ENCODE measurements at places on chromosomes 1 and 21.

- DNase-seq = no peak
Observed at GRCh38 chr1:28751315-28752060, 14.7 kb downstream of the YTHDF2 start.

- DNase-seq = no peak
Observed at GRCh38 chr1:233439721-233440120, 112.2 kb downstream of the MAP3K21 start.

- no peak for DNase-seq
Observed at GRCh38 chr1:40248412-40248811, 675 bp downstream of the TMCO2 start.

GRCh38 chr1:200152336-200152735 lies 124.8 kb downstream of the NR5A2 start:
- DNase-seq = no peak

DNA sequence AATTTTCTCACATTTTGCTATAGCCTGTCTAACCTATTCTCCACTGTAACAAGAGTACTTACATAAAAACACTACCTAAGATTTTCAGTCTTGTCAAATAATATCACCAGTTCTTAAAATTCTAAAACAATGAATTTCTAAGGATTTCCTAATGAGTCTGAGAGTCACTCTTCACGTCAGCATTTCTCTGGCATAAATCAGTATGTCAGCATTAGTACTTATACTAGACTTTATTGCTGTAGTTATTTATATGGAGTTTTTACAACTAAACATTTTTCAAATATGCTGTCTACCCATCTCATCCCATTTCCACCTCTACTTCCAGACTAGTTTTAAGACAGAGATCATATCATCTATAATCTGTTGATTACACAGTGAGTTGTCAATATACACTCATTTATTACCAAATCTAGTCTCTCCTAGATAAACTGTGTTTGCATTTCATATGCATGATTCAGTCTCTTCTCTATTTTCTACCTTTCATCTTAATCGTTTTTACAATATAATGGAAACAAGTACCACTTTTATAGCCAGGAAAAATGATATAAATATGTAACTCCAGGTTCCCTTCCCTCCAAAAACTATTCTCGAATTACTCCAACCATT lies 32.8 kb downstream of the LIN9 start:
- no peak for DNase-seq

DNA sequence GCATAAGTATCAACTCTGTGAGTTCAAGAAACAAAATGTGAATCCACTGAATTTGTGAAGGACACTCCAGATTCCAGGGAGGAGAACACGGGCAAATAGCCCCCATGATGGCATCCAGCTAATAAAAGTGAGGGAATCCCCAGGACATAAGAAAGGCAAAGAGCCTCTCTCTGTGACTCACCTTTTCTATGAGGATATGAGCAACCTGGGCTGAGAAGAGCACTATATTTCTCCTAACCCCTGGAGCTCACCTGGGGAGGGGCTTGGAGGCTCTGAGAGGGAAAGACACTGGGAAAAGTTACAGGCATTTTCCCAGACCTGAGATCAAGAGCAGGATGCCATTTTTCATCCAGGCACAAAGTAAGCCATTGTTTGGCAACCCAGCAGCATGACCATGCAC lies 1298.8 kb downstream of the PLA2G4A start:
- no peak for DNase-seq

DNA sequence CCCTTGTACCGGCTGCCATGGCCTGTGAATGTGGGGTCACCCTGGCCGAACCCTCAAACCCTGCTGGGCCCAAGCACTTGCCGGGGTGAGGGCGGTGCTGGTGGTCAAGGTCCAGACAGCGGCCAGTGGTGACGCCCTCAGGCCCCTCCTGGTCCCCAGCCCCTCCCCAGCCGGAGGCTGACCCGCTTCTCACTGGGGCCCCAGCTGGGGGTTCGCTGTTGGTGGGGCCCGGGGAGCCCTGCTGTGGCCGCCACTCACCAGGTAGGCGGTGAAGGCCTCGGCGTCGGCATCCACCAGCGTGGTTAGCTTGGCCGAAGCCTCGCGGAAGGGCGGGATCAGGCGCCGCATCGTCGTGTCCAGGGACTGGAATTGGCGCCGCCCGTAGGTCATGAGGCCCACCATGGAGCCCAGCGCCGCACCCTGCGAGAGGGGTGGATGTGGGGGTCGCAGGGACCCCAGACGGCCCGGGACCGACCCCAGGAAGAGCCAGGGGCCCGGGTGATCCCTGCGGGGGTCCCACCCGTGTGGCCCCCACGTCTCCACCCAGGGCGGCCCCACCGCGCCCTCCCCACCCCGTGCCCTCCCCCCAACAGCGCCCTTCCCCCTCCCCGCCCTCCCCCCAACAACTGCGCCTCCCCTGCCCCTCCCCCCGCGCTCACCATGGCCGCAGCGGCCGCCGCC lies 10.1 kb downstream of the FTCD start:
- DNase-seq = no peak

DNA sequence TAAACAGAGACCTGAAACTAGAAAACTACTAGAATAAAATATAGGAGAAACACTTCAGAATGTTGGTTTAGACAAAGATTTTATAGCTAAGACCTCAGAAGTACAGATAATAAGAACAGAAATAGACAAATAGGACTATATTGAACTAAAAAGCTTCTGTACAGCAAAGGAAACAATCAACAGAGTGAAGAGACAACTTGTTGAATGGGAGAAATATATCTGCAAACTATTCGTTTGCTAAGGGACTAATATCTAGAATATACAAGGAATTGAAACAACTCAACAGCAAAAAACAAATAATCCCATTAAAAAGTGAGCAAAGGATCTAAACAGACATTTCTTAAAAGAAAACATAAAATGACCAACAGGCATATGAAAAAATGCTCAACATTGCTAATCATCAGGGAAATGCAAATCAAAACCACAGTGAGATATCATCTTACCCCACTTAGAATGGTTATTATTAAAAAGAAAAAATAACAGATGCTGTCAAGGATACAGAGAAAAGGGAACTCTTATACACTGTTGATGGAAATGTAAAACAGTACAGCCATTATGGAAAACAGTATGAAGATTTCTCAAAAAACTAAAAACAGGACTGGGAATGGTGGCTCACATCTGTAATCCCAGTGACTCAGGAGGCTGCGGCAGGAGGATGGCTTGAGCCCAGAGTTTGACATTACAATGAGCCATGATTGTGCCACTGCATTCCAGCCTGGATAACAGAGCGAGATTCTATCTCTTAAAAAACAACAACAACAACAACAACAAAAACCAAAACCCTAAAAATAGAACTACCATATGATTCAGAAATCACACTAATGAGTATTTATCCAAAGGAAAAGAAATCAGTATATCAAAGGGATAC lies 37.3 kb upstream of the ZSWIM5 start:
- DNase-seq = no peak

- DNase-seq = no peak
Observed at GRCh38 chr1:203756036-203756435, 8.9 kb upstream of the LAX1 start.

GRCh38 chr1:148353461-148354283 lies 129.4 kb downstream of the PPIAL4G start:
- DNase-seq = no peak

DNA sequence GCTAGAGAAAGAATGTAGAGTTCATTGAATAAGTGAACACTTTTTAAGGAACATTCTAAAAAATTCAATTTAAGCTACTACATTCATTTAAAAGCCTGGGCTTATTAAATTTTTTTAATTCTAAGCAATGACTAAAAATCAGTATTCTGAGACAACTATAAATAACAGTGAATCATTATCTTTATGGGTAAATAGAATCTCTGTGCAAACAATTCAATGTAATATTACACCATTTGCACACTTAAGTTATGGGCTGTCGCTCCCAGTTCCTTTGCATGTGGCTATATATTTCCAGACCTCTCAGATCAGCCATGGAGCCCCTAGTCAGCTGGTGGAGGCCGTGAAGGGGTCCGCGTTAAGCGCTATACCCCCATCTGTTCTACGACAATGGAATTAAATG lies 65.1 kb downstream of the KCNK1 start:
- no peak for DNase-seq

GRCh38 chr1:27960762-27961645 lies 1.2 kb downstream of the XKR8 start:
- DNase-seq = no peak

GRCh38 chr1:26239936-26240335 lies 5.9 kb downstream of the CEP85 start:
- DNase-seq = no peak

DNA sequence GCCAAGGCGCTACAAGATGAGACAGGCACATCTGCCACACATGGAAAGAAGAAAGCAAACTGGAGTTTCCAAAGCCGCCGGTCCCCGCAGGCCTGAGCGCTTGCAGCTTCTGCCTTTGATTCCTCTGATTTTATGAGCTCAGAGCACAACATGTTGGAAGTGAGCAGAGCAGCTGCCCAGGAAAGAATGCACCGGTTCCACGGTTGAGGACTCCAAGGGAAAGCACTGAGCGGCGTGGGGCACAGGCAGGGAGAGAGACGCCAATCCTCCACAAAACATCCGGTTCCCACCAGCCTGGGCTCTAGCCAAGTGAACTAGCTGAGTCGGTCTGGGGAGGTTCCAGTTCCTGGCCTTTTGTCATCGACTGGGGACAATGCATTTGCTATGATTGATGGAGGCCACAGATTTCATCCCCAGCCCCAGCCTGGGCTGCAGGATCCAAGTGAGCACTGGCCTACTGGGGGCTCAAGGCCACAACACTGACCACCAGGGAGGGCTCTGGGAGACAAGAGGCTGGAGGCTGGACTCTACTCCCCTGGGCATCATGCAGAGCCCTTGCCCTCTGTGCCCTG lies 253.1 kb upstream of the IRF2BP2 start:
- DNase-seq = peak; percentile 95

GRCh38 chr1:41222496-41222895 lies 19.6 kb downstream of the SCMH1 start:
- DNase-seq = no peak

DNA sequence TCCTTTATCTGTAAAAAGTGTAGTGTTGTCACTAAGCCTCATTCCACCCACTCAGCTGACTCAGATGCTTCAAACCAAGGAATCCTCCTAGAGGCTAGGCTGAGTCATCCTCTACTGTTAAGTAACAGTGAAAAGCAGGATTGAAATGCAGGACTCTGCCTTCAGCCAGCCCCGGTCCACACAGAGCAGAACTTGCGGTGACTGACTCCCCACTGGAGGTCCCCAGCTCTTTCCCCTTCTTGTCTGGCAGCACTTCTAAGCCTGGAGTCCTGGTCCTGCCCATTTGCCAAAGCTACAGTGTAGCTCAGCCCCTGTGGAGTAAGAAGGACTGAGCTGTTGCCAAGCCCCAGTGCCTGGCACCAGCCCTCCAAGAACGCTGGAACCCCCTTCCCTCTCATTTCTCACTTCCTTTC lies 1.7 kb downstream of the RAB7B start:
- DNase-seq = no peak

GRCh38 chr1:21161842-21162241 lies 14.9 kb downstream of the EIF4G3 start:
- no peak for DNase-seq

GRCh38 chr21:38859852-38860251 lies 54.1 kb downstream of the ETS2 start:
- DNase-seq = no peak

DNA sequence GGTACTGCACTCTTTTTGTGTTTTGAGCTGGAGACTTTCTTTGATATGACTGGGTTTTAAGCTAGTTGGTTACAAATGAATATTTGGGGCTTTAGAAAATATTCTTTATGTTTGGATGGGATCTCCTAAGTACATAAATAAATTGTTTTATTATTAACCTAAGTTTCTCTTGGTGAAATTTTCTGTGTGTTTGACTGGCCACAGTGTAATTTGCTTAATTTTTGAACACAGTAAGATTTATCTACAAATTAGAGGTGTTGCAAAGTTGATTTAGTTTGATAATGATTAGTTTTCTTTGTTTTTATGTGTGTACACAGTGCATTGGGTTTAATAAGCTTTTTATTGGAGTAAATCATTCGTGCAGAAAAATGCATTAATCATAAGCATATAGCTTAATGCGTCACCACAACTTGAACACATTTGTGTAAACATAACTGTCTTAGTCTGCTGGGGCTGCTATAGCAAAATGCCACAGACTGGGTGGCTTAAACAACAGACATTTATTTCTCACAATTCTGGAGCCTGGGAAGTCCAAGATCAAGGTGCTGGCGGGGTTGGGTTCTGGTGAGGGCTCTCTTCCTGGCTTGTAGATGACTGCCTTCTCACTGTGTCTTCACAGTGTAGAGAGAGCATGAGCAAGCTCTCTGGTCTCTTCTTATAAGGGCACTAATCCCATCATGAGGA lies 17.4 kb upstream of the SLC6A9 start:
- no peak for DNase-seq

DNA sequence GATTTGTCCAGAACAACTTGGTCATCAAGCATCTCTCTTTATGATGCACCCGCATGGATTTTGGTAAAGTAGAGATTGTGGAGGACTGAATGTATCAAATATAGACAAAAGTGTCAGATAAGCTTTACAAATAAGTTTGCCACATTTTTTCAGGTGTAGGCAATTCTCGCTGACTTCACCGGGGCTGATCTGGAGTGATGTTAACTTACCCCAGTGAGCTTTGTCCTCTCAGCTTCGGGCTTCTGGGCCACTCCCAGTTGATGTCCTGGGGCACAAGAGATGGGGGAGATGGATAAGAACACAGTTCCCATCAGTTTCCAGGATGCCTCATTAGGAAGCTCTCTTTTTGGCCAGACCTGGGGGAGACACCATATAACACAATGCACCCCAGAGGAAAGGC lies 117.7 kb downstream of the ETS2 start:
- no peak for DNase-seq

GRCh38 chr1:235366286-235366685 lies 941 bp upstream of the TBCE start:
- no peak for DNase-seq

- peak; percentile 78 for DNase-seq
Observed at GRCh38 chr1:21497466-21498061, 11.7 kb upstream of the ALPL start.

- no peak for DNase-seq
Observed at GRCh38 chr1:15762546-15762945, 4.0 kb downstream of the FBLIM1 start.

DNA sequence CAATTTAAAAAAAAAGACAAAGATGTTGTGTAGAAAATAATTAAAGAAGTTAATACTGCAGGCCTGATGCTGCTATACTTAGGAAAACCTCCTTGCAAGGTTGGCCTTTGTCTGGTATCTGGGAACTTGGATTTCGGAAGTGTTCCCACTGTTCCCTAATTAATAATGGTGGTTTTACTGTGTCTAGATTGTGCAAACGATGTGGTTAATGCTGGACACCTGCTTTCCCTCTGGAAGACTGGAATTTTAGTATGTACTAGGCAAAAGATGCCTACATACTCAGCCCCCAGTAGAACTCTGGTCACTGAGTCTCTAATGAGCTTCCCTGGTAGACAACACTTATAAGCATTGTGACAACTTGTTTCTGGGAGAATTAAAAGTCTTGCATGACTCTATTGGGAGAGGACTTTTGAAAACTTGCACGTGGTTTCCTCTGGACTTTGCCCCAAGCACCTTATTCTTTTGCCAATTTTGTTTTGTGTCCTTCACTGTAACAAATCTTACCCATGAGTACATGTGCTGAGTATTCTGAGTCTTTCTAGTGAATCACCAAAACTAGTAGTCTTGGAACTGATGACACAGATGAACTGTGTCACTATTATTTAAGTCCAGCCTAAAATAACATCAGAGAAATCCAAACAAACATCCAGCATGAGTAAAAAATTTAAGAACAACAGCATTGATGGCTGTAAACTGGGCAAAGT lies 40.4 kb downstream of the LIN9 start:
- no peak for DNase-seq

Data from kidney (tissue), 22 donors.